NCI-H146 (cell line): ENCODE measurements at places on chromosomes 1 and 21.

GRCh38 chr21:36422279-36423098 is 37.3 kb downstream of the CHAF1B start:
- DNase-seq = peak; percentile 30

GRCh38 chr1:158055854-158056253 is 62.4 kb downstream of the KIRREL1 start:
- DNase-seq = no peak

- no peak for DNase-seq
Observed at GRCh38 chr1:163144418-163144817, 58.3 kb downstream of the RGS5 start.

GRCh38 chr1:115314765-115315164 is 23.3 kb downstream of the NGF start:
- peak; percentile 71 for DNase-seq

DNA sequence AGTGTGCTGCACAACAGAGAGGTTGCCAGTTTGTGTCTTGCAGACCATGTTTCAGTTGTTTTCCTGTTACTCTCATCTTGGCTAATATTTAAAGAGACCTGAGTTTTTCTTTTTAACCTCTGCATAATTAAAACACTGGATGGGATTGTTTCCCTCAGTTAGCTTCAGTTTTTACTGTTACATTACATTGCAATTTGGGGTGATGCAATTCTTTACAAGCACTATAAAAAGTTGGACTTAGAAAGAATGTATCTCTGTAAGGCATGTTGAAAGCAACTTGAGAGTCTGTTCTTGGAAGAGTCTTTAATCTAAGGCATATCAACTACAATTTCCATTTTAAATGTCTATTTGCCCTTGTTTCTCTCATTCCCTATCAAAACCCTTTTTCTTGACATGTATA is 99.1 kb downstream of the DNM3 start:
- no peak for DNase-seq

GRCh38 chr1:113846391-113847035 is 25.0 kb downstream of the PTPN22 start:
- DNase-seq = no peak

DNA sequence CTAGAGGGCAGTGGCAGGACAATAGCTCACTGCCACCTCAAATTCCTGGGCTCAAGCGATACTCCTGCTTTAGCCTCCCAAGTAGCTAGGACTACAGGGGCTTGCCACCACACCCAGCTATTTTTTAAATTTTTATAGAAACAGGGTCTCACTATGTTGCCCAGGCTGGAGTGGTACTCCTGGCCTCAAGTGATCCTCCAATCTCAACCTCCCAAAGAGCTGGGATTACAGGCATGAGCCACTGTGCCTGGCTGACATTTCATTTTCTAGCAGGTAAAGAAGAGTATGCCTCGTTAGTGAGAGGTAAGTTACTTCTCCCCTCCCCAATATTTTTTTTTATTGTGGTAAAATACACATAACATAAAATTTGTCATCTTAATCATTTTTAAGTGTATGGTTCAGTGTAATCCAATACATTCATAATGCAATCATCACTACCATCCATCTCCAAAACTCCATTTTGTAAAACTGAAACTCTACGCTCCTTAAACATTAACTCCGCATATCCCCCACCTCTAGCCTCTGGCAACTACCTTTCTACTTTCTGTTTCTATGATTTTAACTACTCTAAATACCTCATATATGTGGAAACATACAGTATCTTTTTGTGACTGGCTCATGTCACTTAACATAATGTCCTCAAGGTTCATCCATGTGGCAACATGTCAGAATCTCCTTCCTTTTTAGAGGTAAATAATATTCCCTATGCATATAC is 22.4 kb downstream of the ZZZ3 start:
- no peak for DNase-seq

GRCh38 chr1:76390456-76390855 is 315.9 kb downstream of the ST6GALNAC3 start:
- DNase-seq = no peak

- no peak for DNase-seq
Observed at GRCh38 chr1:89725011-89725370, 92.1 kb downstream of the LRRC8C start.

DNA sequence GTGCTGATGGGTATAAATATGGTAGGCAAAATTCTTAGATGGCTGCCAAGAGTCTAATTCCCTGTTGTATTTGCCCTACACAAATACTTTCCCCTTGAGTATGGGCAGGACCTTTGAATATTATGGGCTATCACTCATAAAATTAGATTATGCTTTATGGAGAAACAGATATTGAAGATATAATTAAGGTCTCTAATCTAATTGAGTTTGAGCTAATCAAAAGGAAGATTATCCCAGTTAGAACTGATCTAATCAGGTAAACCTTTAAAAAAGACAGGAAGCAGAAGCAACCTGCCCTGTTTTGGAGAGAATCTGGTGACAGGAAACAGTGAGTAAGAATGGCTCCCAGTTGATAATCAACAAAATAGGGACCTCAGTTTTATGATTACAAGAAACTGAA is 609.0 kb upstream of the PRMT6 start:
- DNase-seq = no peak

GRCh38 chr1:31183927-31184554 is 55.6 kb downstream of the NKAIN1 start:
- peak; percentile 54 for DNase-seq

GRCh38 chr1:13764588-13765332 is 64.8 kb downstream of the PRDM2 start:
- no peak for DNase-seq

GRCh38 chr1:206802401-206802800 is 30.1 kb upstream of the IL10 start:
- DNase-seq = no peak

GRCh38 chr1:147821883-147822282 is 61.5 kb upstream of the GJA5 start:
- no peak for DNase-seq

- DNase-seq = no peak
Observed at GRCh38 chr21:17671733-17672132, 59.0 kb upstream of the BTG3 start.

- DNase-seq = no peak
Observed at GRCh38 chr21:45000637-45001133, 60.9 kb downstream of the SLX9 start.

- DNase-seq = no peak
Observed at GRCh38 chr21:46557919-46558392, 46.9 kb downstream of the S100B start.

DNA sequence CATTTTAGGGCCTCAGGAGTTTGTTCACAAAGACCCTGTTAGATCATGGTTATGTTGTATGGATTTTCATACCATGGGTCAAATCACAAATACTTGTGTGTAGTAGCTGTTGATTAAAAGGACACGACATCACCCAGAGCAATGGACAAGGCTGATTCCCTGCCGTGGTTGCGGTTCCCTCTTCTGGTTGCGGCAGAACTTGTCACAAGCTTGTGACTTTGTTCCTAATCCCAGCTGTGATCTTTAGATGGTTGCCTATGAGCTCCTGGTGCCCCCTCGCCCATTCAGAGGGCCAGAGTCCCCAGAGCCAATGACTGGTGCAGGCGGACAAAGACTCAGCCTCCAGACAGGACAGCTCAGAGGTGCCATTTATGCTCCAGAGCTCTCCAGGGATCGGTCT is 11.8 kb upstream of the SDHB start:
- DNase-seq = no peak

GRCh38 chr21:44943005-44943685 is 3.3 kb downstream of the SLX9 start:
- no peak for DNase-seq

DNA sequence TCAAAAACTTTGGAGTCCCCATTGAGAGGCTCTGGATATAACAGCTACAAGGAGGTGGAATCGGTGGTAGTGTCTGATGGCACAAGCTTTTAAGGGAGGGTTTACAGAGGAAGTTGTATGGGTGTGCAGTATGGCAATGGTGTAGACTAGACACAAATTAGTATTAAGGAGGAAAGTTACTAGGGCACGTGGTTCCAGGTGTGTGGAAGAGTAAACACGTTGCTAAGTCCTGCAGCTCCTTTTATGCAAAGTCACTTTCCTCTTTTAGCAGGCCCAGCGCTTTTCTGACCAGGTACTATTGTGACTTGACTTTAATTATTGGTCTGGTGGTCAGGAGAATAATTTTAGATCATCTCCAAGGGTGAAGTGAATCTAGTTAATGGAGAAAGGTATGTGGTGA is 287.5 kb upstream of the B3GALT2 start:
- no peak for DNase-seq

- DNase-seq = no peak
Observed at GRCh38 chr1:80807981-80808380, 992.8 kb upstream of the ADGRL2 start.

DNA sequence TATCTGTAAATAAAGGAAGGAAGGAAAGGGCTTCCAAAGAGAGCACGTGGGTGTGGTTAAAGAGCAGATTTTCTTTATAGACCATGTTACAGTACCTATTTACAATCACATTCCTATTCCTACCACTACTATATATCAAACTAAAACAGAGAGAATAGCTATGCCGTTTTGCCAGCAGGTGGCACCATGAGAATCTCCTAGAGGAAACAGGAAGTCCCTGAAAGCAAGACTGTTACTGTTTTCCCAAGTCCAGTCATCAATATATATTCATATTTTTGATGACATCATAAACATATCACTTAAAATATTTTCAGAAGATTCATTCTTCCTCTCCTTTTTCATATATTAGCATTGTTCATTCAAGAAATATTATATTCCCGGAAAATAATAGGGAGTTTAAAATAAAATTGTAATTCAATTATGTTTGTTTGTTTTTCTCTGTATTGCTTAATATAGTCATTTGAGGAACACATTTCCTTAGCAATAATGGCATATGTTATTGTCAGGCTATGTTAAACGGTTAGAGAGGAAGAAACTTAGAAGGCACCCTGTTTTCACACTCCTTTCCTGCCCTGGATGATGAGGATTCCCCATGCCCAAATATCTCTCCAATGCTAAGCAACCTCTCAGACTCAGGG is 6.6 kb downstream of the CCDC190 start:
- peak; percentile 78 for DNase-seq
